Panc1 (cell line): ENCODE measurements at places on chromosomes 6 and 20.

GRCh38 chr6:13371421-13372072, 43.2 kb upstream of the TBC1D7 start:
- DNase-seq, result no peak

DNA sequence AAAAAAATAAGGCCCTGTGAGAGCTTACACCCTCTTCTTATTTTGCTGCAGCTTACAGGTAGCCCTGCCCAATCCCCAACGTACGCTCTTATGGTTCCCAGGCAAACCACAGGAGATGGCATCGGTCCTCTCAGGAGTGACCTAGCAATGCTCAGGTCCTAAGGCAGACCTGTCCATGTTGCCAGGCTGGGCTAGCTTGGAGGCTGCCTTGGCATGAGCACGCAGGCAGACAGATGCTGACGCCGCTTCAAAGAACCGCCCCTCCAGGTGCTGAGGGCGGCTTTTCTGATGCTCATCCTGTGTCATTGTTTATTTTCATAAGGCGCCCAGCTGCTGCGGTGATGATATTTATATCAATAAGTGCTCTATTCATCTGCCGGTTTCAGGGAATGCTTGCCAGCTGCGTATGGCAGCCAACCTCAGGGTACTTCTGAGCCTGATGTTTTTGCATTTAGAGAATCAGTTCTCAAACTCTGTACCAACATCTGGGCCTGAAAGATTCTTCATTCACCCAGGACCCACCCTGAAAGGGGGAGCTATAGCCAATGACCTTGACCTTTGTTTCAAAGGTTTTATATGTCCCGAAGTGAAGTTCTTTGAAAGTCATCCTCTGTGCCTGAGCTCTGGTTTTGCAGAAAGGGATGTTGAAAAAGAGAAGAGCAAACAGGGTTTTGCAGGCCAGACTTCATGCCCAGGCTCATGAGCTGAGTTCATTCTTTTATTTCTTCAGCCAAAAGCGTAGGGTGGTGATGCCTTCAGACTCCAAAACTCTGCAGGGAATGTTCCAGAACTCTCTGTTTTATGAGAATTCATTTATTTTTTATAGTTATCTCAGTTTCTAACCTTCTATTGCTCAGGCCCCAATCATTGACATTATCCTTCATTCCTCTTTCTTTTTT, 475.6 kb upstream of the CHD6 start:
- no peak for DNase-seq

DNA sequence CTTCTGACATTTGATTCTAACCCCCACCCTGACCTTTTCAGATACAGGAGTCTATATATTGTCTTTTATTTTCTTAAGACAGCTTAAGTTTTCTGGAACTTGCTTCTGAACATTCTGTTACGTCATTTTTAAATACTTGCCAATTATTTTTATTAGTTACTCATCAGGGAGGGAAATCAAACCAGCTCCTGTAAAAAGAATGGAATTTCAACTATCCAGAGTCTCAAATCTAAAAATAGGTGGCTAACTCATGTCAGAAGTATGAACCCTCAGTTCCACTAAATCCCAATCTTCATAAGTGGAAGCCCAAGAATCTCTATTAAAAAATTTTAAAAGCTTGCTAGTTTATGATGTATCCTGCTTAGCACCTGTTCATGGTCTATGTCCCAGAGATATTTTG, 900.0 kb downstream of the KIF16B start:
- DNase-seq, result no peak

- DNase-seq, result no peak
These were observed 118.9 kb downstream of the QKI start for GRCh38 chr6:163533443-163533842.

GRCh38 chr6:123715006-123715863, 78.5 kb upstream of the TRDN start:
- DNase-seq, result peak; percentile 15

GRCh38 chr20:58313396-58313795, 3.9 kb downstream of the RAB22A start:
- DNase-seq, result no peak

- no peak for DNase-seq
These were observed 31.0 kb upstream of the BHLHE23 start for GRCh38 chr20:63037669-63038268.
